Left ventricle myocardium inferior (tissue), 1 donor: ENCODE measurements at places on chromosomes 2 and 18. TPM values are rescaled to one million over a fixed set of nuclear protein-coding genes. Genes with fewer than 3 reads are reported as not detected.

Gene SPP2
- total RNA-seq = not detected

Gene PDE11A
- 2.5 TPM for total RNA-seq

Gene HOXD1
- not detected for total RNA-seq

DNA sequence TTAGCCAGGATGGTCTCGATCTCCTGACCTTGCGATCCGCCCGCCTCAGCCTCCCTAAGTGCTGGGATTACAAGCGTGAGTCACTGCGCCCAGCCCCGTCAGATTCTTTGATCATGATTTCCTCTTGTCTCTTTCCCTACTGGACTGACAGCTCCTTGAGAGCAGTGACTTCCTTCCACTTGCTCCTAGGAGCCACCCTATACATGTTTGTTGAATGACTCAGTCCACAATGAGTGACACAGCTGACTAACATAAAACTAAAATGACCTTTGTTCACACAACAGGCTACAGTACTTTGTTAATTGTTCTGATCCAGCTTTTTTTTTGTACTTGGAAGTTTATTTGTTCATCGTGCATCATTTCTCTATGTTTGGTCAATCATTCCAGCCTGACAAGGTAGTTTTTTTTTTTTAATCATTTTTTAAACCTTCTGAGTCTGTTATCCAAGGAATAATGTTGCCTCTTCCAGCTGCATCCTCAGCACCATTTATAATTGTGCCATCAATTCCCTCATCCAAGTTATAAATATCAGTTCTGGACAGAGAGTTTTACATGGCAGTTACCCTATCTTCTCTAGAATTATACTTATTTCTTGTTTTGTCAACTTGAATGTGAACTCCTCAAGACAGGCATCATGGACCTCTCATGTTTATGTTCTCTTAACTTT lies 42.9 kb upstream of the TUBA3E start:
- no peaks in the 10 kb centered on the region for H3K4me1 ChIP-seq
- no peak for DNase-seq
- no peaks in the 10 kb centered on the region for H3K36me3 ChIP-seq
- no peak overlapping the region for H3K4me3 ChIP-seq
- H3K27me3 ChIP-seq = peaks cover 8% of the 10 kb centered on the region

DNA sequence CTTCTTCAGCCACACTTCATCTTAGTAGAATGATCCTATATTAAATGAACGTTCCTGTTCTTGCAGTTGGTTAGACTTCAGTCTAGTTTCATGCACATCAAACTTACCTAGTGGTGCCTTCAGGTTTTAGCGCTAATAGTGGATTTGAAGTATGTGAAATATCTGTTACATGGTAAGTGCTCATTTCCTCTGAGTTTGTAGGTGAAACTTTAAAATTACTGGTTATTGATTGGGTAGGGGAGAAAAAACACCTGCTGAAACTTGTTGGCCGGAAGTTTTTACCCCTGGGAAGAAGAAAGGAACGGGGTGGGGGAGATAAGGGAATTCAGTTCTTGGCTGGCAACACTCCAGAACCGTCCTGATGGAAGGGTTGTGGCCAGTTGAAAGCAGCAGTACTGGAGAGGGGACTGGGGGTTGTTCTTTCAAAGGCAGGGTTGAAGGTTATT lies 112.8 kb downstream of the SPTBN1 start:
- H3K27ac ChIP-seq = peak overlapping the region; percentile 75
- peaks cover 98% of the 10 kb centered on the region for H3K4me1 ChIP-seq
- H3K27me3 ChIP-seq = no peaks in the 10 kb centered on the region
- H3K4me3 ChIP-seq = no peak overlapping the region
- H3K36me3 ChIP-seq = no peaks in the 10 kb centered on the region

DNA sequence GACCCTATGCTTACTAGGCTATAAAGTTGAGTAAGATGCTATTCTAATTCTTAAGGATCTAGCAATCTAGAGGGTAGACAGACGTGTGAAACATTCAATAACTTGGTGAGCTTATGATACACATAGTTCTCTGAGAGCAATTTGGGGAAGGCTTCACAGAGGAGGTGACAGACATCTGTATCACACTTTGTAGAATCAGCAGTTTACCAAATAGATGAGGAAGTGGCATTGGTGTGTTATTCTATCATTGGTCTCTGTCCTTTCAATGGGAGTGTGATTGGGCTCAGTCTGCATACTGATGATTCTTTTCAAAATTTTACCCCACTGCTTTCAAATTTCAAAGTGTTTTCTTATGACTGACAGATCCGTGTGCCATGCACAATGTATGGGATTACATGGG lies 47.0 kb upstream of the TMEM178A start:
- no peaks in the 10 kb centered on the region for H3K36me3 ChIP-seq
- no peak overlapping the region for H3K4me3 ChIP-seq
- no peak for DNase-seq
- peaks cover 14% of the 10 kb centered on the region for H3K4me1 ChIP-seq
